ENCODE measurements at places on chromosomes 4 and X.

GRCh38 chr4:23333556-23333945 is 556.3 kb downstream of the PPARGC1A start:
- no peak for DNase-seq

DNA sequence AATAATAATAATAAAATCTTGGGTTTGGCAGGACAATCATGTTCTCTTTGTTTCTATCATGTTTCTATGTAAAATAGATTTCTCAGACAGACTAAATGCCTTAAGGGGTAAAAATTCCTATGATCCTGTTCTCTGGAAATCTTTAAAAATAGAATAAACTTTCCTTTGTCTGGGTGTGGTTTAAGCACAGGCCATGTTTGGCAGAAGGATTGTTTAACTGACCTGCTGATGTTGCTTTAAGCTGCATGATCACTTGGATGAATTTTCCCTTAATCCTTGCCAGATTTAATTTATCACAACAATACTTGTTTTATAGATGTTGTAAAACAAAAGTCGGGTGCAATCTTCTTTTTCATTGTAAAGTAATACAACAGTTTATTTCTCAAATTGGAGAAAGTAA is 341.7 kb upstream of the FAT1 start:
- no peak for DNase-seq

GRCh38 chrX:149145845-149146285 is 359.2 kb downstream of the IDS start:
- DNase-seq, result no peak

DNA sequence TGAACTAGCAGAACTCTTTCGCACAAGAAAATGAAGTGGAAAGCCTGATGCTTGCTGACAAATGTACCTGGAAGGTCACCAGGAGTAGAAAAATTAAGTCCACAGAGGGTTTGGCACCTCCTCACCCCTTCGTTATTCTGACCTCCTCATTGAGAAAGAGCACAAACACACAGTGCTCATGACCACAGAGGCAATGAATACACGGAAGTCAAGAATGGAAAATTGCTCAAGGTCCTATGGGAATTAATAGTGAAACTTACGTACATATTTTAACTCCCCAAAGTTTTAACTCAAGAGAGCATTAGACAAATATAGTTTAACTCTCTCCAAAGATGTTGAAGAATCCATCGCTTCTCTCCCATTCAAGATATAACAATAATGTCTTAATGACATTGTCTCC is 83.6 kb upstream of the CAMK2D start:
- no peak for DNase-seq

- peak; percentile 30 for DNase-seq
These were observed at the start of gene MAP7D3 for GRCh38 chrX:136251041-136251991. MAP7D3 (minus strand) TSS chrX:136251400; CDS start chrX:136251358, 42 bp downstream.

DNA sequence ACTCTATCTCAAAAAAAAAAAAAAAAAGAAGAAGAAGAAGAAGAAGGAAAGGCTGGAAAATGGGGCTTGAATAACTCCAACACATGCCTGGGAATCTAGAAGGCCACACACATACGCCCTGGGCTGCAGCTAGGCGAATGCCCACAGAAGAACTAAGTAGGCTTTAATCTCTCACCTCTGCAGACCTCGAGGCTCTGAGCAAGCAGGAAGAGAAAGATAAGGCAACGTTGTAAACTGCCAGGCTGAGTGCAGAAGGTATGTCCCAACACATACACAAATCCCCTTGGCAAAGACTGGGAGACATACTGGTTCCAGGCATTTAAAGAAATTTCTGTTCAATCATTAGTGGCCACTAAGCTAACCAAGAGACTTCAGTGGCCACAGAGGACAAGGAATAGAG is 18.4 kb downstream of the SLC38A5 start:
- no peak for DNase-seq

GRCh38 chrX:136619899-136620505 is 28.0 kb upstream of the CD40LG start:
- no peak for DNase-seq

- DNase-seq, result no peak
These were observed 59.8 kb upstream of the MAML3 start for GRCh38 chr4:140213749-140214148.

DNA sequence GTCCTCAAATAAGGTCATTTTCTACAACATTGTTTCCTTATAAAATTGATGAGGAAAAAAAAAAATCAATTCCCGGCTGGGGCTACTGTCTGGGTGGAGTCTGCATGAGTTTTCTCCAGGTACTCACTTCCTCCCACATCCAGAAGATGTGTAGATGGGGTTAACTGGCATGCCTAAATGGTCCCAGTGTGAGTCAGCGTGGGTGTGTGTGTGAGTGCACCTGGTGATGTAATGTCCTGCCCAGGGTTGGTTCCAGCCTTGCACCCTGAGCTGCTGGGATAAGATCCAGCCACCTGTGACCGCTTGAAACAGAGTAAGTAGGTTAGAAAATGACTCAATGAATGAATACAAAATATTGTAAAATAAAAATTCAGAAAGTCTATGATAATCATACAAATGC is 11.1 kb downstream of the USP26 start:
- DNase-seq, result no peak

- no peak for DNase-seq
These were observed 51.6 kb downstream of the MAML3 start for GRCh38 chr4:140102421-140102820.

- DNase-seq, result no peak
These were observed 120.7 kb downstream of the NKX6-1 start for GRCh38 chr4:84378356-84378755.

- DNase-seq, result no peak
These were observed 34.3 kb downstream of the RAPGEF2 start for GRCh38 chr4:159137176-159137575.

DNA sequence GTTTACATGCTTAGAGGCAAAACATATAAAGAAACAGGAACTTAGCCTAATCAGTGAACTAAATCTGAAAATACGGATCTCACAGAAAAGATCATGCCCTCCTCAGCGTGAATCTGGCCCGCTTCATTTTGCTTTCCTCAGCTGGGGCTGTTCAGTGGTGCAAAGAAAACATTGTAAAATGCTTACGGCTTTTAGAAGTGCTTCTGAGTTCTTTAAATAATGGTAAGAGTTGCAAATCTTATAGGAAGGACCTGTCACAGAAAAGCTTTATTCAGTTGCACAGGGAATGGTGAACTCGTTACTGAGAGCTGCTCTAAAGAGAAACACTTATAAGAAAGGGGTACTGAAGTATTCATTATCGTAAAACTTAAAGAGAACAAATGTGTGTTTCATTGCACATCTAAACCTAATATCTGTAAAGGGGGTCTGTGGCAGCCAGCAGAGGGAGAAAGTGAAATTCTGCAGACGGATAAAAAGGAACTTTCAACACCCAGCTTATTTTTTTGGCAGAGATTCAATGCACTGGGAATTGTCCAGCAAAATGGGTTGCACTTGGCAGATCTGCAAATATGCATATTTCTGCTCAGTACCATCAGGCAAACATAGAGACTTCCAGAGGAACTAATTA is 139.2 kb upstream of the ANK2 start:
- peak; percentile 25 for DNase-seq

GRCh38 chrX:42017971-42018370 is 94.6 kb upstream of the CASK start:
- no peak for DNase-seq

DNA sequence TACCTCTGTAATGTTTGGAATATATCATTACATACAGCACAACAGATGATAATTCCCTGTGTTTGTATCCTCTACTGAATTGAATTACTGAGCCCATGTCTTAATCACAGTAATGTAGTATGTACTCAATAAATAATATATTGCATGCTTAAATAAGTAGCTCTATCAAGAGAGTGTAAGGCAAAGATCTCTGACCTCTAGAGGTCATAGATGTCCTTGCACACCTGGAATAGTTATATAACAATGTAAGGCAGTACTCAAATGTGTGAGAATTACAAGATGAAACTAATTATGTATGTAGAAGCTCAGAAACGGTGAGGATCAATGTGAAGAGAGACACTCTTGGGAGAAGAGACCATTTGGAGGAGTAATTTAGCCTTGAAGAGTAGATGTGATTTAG is 14.3 kb upstream of the GCNA start:
- no peak for DNase-seq

- no peak for DNase-seq
These were observed 763.5 kb upstream of the FRG1 start for GRCh38 chr4:189177130-189177529.

DNA sequence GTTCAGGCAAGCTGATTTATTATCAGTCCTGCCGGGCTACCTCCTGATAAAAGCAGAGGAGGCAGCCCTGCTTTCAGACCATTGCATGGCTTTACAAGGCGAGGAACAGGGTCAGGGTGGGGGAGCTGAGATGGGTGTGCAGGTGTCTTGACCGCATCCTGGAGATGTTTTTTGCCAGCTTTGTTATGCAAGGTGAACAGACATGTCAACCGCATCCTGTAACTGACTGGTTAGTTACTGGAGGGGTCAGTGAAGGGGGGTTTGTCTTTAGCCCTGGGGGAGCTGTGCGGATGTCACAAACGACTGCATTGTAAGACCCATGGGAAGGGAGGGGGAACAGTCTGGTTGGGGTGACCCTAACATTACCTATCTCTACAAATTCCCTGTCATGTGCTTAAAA is 10.0 kb downstream of the ADAM29 start:
- no peak for DNase-seq

DNA sequence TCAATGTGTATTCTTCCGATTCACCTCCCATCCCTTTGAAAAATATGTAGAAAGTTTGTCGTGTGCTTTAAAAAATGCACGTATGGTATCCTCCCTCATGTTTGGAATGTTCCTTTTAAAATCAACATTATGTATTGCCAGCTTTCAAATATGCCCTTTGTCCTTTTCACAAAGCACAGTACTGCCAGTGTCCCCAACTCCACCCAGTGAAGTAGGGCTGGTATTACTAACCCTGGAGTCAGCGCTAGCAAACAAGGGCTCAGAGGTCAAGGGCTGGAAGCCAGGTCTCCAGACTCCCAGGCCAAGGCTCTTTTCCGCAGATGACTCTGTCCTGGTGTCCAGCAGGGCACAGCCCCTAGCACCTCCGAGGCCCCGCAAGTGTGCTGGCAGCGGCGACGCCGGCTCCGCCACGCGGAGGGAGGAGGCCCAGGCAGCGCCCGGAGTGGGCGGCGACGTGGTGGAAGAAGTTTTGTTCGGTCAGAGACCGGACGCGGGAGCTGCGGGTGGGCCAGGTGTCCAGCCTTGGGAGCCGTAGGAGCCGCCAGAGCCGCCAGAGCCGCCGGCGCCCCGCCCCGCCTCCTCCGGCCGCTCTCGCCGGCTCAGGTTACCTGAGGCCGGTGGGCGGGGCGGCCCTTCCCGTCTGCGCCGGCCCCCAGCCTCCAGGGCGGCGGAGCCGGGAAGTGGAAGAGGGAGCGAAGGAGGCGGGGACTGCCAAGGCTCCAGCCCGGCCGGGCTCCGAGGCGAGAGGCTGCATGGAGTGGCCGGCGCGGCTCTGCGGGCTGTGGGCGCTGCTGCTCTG is at the start of gene IL13RA1:
IL13RA1 (plus strand) TSS at position 720 of the 799 bp plus-strand sequence; CDS start at position 753, 33 bp downstream.
- peak; percentile 22 for DNase-seq

DNA sequence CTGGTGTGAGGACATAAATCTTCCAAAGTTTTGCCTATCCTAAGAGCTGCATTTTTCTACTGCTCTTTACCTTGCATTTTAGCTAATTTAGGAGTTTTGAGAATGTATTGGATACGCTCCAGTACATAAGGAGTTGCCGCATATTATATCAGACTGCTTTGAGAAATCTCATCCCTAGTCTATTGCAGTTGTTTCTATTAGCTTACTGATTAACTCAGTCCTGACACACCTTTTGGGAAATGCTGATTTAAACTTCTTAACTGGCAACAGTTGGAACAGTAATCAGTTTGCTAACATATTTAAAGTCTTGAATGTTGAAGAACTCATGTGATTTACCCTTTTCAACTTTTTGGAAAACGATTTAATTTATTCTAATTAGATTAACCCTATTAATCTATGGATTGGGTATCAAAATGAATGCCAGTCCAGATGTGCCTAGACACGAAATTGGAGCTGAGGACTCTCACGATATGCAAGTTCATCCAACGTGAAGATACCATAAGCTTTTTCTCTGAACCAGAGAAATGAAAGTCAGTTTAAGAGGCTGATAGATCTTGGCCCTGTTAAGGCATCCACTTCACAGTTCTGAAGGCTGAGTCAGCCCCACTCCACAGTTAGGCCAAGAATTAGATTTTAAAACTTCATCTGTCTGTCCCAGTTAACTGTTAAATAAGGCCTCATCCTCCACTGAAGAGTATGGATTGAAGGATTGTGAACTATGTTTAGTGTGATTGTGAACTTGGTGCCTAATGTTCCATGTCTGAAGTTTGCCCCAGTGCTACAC is 90.0 kb downstream of the MAOA start:
- no peak for DNase-seq

DNA sequence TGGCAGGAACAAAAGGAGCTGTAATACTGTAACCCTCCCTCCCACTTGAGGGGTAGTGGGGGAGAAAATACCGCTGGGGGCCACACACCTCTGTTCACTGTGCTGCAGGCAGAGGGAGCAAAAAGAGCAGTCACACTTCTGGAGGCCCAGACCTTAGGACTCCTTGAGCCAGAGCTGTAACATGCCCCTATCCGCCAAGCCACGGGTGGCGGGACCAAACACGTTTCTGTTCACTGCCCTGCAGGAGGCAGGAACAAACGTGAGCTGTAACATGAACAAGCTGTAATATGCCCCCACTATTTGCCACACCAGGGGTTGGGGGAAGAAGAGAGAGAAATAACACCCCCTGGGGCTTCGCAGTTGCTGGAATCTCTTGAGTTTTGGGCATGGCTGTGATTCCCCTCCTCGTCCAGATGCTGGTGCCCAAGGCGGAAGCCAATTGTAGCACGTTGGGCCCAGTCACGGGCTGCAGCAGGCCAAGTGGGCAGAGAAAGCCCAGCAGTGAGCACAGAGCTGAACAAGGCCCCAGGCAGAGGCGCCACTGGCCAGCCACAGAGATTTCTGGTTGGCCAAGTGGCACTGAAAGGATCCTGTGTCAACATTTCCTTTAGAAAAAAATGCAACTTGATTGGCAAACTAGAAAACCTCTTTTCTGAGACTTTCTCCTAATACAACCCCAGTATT is 509.7 kb downstream of the INPP4B start:
- DNase-seq, result no peak

DNA sequence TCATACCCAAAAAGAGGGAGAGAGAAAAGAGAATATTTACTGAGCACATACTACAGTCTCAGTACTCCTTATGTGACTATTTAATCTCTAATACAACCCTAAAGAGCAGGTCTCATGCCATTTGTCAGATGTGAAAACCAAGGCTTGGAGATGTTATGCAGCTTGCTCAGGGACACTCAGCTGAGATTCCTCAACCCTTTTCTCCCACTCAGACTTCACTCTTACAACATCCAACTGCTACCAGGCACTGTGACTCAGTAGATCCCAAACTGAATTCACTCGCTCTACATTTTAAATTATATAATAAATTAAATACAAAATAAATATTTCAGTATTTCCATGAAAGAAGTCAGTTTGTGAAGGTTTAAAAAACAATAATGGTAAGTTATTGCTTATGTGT is 53.7 kb downstream of the TSPAN5 start:
- no peak for DNase-seq

GRCh38 chr4:30943356-30943755 is 223.2 kb downstream of the PCDH7 start:
- no peak for DNase-seq

- no peak for DNase-seq
These were observed 154.4 kb downstream of the EFNB1 start for GRCh38 chrX:68983004-68983857.
